ENCODE measurements at places on chromosomes 4 and X. TPM values are rescaled to one million over a fixed set of nuclear protein-coding genes. Genes with fewer than 3 reads are reported as not detected.

DNA sequence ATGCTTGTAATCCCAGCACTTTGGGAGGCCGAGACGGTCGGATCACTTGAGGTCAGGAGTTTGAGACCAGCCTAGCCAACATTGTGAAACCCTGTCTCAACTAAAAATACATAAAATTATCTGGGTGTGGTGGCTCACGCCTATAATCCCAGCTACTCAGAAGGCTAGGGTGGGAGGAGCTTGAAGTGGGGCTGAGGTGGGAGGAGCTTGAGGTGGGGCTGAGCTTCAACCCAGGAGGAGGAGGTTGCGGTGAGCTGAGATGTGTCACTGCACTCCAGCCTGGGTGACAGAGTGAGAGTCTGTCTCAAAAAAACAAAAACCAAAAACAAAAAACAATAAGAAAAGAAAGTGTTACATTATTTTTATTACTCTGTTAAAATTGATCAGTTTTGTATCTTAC lies 1164.4 kb upstream of the IGFBP7 start:
- DNase-seq, result no peak

COX7B2 gene
- not detected for total RNA-seq

- no peak for DNase-seq
These were observed 232.3 kb downstream of the PTTG2 start for GRCh38 chr4:38192516-38192915.

GRCh38 chrX:71052721-71053120 lies 15.4 kb downstream of the SNX12 start:
- no peak for DNase-seq

TBC1D8B gene
- 6.1 TPM for total RNA-seq

DNA sequence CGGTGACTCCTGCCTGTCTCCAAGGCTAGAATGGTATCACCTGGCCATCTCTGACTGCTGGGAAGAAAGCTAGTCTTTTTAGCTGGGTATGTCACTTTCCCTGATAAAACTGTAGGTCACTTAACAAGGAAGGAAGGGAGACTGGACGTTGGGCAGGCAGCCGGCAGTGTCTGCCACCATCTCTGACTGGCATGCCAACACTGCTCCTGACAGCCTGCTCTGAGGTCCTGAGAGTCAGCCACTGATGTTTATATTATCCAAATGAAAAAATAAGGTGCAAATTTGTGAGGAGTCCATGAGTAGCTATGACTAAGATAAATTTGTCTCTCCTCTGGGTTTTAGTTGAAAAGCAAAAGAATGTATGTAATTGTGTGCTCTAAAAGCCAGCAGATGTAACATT lies 77.2 kb downstream of the SNX25 start:
- DNase-seq, result no peak
